ENCODE measurements at places on chromosomes 7 and 10.

DNA sequence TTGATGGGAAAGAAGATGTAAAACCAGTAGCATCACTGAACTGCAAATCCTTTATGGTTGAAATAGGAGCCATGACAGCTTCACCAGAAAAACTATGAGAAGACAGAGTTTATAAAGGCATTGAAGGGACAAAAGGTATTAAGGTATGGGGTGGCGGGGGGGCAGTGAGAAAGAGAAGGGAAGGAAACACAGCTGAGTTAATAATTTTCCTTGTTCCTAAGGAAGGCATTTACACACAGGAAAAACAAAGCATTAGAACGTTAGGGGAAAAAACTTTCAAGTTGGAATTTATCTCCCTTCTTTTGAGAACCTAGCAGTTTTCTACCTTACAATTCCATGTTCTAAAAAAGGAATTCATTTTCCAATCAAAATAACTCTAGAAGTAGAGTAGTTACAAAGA is 4.4 kb downstream of the LARP4B start:
- DNase-seq: no peak

DNA sequence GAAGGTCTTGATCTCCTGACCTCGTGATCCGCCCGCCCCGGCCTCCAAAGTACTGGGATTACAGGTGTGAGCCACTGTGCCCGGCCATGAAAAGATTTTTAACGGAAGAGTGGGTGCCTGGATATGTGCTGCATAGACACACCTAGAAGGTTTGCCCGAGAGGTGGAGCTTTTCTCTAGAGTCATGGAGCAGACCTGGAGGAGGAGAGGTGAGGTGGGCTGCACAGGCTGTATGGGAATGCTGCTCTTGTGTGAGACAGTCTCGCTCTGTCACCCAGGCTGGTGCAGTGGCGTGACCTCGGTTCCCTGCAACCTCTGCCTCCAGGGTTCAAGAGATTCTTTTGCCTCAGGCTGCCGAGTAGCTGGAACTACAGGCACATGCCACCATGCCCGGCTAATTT is 103.3 kb downstream of the ACTR3B start:
- DNase-seq: no peak

DNA sequence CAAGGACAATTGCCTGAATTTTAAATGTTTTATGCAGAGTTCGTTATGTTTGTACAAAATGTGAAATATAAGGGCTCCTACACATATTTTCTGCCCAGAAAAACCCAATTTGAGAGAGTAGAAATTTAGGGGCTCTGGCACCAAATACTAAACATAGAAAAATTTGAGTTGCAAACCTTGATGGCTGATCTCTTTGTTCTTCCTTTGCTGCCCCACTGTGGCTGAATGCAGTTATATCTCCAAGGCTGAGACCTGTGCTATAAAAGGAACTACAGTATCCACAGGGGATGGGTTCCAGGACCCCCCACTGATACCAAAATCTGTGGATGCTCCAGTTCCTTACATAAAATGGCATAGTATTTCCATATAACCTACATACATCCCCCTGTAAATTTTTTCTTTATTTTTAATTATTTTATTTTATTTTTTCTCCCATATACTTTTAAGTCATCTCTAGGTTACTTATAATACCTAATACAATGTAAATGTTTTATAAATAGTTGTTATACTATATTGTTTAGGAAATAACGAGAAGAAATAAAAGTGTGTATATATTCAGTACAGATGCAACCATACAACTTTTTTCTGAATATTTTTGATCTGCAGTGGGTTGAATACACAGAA is 22.5 kb downstream of the CFAP43 start:
- peak; percentile 40 for DNase-seq

DNA sequence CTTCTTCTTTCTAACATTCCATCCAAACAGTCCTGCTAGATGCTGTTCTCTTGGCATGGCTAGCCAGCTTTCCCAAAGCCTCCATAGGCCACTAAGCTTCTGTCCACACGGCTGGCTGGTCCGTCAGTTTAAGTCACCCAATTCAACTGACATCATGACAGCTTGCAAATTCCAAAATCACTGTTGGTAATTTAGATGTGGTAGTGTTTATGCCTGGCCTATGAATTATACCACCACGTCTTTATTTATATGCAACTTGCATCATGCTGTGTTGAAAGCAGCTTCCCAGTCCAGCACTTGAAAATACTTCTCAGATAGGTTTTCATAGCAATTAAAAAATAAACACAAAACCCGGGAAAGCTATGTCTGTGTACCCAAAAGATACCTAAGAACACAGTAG is 2.2 kb upstream of the VIM start:
- DNase-seq: no peak

DNA sequence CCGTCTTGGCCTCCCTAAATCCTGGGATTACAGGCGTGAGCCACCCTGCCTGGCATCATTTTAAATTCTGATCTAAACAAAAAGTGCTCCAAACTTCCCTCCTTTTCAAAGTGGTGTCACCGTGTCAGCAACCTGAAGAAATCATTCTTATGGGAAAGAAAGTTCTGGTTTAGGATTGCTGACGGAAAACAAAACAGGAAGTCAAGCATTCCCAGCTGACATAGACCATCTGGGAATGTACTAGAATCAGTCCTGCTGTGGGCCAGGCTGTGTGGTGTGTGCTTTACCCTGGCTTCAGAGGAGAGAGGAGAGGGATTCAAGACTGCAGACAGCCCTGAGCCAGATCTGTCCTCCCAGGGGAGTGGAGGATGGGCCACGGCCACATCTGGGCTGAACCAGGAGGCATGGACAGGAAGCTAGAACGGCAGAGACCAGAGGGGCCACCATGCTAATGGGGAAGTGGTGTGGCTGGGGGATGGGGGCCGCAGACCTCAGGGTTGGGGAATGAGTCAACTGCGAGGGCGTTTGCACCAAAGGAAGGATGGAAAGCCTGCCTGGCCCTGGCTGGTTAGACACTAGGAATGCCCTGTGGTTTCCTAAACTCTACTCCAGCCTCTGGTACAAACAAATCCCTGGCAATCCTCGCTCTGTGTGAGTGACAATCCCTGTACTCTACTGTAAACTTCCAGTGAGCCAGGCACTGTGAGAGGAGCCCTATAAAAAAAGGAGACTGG is 16.7 kb upstream of the CLIP2 start:
- peak; percentile 86 for DNase-seq

GRCh38 chr7:158993591-158993990 is 137.2 kb downstream of the DYNC2I1 start:
- no peak for DNase-seq

- peak; percentile 79 for DNase-seq
Observed at GRCh38 chr10:77837248-77837924, 89.2 kb downstream of the DLG5 start.

- peak; percentile 23 for DNase-seq
Observed at GRCh38 chr7:44580945-44581878, 819 bp downstream of the TMED4 start.

- DNase-seq: peak; percentile 87
Observed at GRCh38 chr10:24463611-24464426, 254.9 kb downstream of the KIAA1217 start.

- DNase-seq: no peak
Observed at GRCh38 chr10:11113156-11113555, 95.5 kb downstream of the CELF2 start.

GRCh38 chr10:132417257-132417910 is 20.4 kb downstream of the PWWP2B start:
- no peak for DNase-seq

GRCh38 chr7:158710651-158711102 is 6.1 kb upstream of the NCAPG2 start:
- DNase-seq: peak; percentile 75

DNA sequence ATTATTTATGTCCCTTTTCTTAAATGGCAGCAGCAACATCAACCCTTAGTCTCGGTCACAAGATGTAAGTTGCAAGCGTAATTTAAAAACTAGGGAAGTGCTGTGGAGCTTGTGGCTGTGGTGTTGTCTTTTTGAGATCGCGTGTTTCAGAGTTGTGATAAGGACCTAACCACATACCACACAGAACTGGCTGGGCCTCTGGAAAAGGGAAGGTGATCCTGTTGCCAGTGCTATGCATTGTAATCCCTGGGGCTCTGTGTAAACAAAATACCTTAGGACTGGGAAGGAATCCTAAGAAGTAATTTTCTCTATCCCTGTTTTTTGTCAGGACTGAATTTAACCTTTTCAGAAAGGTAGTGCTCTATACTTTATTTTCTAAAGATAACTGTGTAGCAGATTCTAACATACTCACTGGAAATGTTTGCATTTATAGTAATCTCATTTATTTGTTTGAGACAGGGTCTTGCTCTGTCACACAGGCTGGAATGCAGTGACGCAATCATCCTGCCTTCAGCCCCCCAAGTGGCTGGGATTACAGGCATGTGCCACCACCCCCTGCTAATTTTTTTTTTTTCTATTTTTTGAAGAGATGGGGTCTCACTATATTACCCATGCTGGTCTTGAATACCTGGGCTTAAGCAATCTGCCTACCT is 60.4 kb downstream of the INPP5F start:
- peak; percentile 69 for DNase-seq

GRCh38 chr10:29169021-29169420 is 119.8 kb upstream of the LYZL1 start:
- DNase-seq: no peak

- DNase-seq: no peak
Observed at GRCh38 chr7:91083855-91084644, 180.2 kb upstream of the FZD1 start.

GRCh38 chr10:69516316-69516715 is 56.9 kb downstream of the NEUROG3 start:
- no peak for DNase-seq

DNA sequence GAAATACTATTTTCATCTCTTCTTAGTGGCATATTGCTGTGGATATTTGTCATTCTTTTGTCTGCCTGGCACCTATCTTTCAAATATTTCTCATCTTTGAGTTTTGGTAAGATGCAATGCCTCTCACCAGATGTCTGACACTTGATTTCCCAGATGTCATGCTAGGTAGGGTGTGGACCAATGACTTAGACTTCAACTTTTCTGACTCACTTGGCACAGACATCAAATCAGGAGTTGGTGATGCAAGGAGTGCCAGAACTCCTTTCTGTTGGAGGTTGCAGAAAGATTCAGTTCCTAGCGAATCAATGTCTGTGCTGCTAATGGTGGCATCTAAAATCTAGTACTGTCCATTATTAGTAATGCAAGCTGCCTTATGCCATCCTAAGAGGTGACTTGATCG is 216.9 kb upstream of the FERD3L start:
- DNase-seq: peak; percentile 59

DNA sequence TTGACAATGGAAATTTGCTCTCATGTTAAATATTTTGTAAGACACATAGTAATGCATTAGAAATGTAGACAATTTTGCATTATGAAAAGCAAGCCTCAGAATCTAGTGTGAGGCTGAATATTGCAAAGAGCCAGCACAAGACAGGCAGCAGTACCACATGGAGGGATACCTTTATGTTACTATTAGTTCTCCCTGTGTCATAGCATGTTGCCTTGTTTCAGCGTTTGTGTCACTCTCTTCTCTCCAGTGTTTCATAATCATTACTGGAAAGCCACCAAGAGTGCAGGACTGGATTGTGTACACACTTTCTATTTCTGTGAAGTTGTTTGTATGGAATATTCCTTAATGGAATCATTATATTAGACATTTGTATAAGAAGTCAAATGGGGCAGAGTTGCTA is 8.5 kb downstream of the AHR start:
- DNase-seq: no peak

GRCh38 chr7:37027104-37027503 is 302.8 kb upstream of the AOAH start:
- DNase-seq: no peak

DNA sequence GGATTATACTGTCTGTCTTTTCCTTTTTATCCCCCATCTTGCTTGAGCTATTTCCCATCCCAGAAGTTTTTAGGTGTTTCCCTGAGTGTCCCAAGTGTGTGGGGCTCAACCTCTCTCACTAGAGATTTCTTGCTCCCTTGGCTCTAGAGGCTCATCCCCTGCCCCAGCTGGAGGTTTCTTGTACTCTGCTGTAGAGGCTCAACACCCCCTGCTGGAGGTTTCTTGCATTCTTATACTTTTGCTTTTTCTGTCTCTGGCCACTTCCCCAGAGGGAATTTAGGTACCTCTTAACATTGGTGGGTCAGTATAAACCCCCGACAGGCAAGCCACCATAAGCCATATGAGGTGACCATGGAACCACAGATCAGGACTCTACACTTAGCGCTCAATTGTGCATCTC is 114.2 kb upstream of the FAM3C start:
- no peak for DNase-seq

DNA sequence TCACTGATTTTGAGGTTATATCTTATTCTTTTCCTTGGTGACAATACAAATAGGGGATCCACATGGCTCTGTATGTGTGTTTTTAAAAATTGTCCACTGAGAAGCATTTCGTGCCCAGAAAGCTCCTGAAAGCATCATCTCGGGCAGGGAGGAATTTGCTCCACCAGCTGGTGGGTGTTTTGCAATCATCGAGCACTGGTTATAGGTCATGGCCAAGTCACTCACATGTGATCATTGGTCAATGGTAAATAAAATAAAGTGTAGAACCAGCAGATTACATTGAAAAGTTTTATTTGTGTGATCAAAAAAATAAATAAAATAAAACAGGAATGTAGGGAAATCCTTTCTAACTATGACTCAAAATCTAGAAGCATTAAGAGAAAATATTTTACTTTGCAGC is 23.0 kb upstream of the SNX13 start:
- peak; percentile 40 for DNase-seq

DNA sequence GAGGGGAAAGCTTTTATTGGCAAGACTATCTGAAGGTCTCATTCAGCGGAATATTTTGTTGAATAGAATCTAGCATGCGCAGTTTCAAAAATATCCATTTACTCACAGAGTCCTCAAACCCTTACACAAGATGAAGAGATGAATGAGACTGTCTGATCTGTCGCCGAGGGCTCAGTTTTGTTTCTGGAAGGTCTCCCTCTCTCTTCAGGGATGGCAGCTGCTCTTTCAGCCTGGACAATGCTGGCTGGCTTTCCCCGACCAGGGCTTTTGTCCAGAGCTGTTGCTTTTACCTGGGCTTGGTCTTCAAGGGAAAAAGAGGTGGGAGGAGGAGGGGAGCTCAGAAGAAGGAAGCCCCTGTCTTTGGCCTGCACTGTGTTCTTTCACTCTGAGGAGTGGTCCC is 81.9 kb upstream of the BTBD16 start:
- DNase-seq: no peak

DNA sequence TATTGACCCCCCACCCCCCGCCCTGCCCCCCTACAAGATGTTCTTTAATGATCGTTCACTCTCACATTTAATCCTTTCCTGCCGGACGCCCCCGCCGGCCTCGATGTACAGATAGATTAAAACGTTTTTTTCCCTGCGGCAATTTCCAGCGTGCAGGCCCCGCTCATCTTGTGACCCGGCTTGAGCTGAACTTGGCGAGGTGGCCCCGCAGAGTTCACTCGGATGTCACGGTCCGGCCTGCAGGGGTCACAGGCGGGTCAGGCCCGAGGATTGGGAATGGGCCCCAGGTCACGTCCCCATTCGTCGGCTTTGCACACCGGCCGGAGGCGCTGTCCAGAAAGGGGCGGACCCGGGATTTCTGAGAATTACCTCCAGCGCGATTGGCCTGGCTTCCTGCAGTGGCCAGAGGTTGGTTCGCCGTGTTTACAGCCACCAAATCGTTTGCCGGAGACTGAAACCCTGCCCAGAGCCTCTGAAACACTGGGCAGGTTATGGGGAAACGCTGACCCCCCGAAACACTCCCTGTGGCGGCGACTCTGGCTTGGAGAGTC is 1.9 kb upstream of the CYP26A1 start:
- no peak for DNase-seq
